Mucosa of gallbladder (tissue), 1 donor: ENCODE measurements at places on chromosomes 2 and 18. TPM values are rescaled to one million over a fixed set of nuclear protein-coding genes. Genes with fewer than 3 reads are reported as not detected.

Gene IL1R1
- 51.9 TPM for total RNA-seq

GRCh38 chr18:11249391-11249790 is 100.0 kb upstream of the PIEZO2 start:
- no peak for DNase-seq

GRCh38 chr18:13183790-13184189 is 34.8 kb upstream of the LDLRAD4 start:
- no peak for DNase-seq

DNA sequence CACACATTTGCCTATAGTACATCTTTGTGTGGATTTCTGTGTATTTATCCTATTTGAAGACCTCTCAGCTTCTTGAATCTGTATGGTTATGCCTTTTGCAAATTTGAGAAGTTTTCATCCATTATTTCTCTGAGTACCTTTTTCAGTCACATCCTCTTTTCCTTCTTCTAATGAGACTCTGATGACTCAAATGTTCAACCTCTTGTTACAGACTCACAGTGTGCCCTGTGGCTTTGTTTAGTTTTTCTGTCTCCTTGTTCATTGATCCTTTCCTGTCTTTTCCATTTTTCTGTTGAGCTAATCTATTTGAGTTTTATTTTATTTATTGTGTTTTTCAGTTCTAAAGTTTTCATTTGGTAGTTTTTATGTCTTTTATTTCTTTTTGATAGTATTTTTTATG is 87.0 kb upstream of the LRP1B start:
- no peak for DNase-seq

GRCh38 chr2:46871976-46872381 is 43.6 kb downstream of the MCFD2 start:
- DNase-seq: no peak

DNA sequence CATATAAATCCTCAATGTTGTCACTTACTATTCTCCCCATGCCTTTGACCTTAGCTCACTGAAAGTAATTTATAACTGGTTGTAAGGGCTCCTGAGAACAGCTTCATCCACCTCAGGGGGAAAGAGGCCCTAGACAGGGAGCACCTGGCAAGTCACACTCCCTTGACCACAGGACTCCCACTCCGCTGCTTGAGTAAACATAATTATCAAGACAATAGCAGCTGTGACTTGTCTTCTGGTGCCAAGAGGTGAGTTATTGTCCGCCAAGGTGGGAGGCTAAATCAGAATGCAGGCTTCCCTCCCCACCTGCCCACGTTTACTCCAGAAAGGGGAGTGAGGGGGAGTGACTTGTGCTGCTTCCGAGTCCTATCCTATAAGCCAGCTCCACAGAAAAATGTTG is 230.6 kb upstream of the LRATD1 start:
- no peak for DNase-seq

Gene SOWAHC
- total RNA-seq: 19.4 TPM

Gene STON1
- total RNA-seq: 30.7 TPM

- no peak for DNase-seq
Measured at GRCh38 chr2:230586328-230586982, 126.2 kb upstream of the CAB39 start.

DNA sequence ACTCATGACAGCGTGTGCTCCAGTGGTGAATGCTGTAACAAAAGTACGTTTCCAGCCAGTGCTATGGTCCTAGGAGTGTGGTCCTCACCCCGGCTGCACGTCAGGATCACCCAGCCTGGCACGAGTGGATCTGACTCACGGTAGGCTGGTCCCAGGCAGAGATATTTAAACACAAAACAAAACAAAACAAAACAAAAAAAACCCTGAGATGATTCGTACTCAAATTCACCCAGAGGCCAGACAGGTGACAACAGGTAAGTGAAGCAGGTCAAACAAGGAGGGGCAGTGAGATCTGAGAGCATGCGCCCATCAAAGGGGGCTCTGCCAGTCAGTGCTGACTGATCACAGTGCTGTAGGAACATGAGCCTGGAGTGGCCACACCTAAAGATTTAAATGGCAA is 43.2 kb downstream of the C2orf76 start:
- no peak for DNase-seq

Gene CYTIP
- 10.7 TPM for total RNA-seq

DNA sequence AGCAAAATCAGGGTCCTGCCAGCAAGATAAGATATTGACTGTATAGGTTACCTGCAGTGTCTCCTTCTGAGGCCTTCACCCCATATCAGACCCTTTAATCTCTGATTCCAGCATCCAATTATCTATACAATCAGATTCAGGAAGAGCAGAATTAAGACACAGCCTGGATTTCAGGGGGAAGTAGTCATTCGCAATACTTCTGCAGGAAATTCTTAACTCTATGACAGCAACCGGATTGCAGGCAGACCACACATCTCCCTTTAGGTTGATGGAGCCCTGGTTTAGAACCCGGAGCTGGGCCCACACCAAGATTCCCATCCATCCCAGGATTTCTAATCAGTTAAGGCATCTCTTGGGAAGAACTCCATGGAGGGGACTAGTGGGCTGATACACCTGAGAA is 9.5 kb downstream of the ARL4C start:
- no peak for DNase-seq

Gene FAM110C
- 41.8 TPM for total RNA-seq

GRCh38 chr2:2947406-2947805 is 430.2 kb downstream of the EIPR1 start:
- no peak for DNase-seq

DNA sequence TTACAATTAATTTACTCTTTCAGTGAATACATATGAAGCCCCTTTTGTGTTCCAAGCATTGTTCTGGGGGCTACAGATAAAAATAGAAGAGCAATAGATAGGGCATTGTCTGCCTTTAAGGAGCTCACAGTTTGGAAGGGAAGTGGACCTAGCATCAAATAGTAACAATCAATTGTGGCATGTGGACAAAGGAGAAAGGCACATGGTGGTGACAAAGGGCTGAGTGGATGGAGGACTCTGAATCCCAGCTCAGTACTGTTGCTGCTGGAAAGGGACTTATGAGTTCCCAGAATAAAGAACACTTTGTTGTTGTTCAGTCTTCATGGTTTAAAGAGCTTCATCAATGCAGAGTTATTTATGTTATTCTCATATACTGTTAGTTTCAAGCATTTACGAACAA is 217.7 kb downstream of the HRH4 start:
- no peak for DNase-seq

Gene GBX2
- not detected for total RNA-seq

Gene MYO5B
- 63.1 TPM for total RNA-seq

DNA sequence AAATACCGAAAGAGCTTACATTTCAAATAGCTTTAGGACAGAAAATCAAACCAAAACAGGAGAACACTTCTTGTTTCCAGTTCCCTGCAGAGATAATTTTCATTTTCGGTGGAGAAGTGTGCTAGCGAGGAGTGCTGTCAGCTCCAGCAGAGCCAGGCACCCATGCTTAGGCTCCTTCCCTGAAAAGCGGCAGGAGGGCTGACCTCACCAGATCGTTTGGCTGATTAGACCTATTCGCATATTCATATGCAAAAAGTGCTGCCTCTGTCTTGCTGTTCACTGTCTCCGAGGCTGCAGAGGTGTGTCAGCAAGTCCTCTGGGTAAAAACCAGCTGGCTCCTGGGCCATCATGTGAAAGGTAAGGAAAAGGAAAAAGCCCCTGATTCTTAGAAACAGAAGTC is 225.8 kb upstream of the COPS8 start:
- no peak for DNase-seq

DNA sequence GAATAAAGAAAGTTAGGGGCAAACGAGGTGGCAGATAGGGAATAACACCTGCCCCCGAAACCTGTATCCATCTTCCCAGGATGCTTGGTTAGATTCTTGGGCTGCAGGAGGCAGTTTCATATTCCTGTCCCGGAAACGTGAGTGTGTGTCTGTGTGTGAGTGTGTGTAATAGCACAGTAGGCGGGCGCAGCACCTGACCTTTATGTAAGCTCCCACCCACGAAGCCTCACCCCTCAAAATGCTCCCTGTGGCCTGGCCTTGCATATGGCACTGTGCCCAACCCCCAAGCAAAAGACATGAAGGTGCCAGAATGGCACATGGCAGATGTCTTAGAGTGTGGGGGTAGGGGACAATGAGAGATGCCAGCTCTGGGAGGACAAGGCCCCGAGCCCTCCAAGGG is 48.9 kb downstream of the EFR3B start:
- DNase-seq: no peak

- peak; percentile 31 for DNase-seq
Measured at GRCh38 chr2:96138179-96139145, at the start of gene ASTL. Gene ASTL (minus strand): TSS chr2:96138502. CDS start chr2:96138436, 66 bp downstream.

DNA sequence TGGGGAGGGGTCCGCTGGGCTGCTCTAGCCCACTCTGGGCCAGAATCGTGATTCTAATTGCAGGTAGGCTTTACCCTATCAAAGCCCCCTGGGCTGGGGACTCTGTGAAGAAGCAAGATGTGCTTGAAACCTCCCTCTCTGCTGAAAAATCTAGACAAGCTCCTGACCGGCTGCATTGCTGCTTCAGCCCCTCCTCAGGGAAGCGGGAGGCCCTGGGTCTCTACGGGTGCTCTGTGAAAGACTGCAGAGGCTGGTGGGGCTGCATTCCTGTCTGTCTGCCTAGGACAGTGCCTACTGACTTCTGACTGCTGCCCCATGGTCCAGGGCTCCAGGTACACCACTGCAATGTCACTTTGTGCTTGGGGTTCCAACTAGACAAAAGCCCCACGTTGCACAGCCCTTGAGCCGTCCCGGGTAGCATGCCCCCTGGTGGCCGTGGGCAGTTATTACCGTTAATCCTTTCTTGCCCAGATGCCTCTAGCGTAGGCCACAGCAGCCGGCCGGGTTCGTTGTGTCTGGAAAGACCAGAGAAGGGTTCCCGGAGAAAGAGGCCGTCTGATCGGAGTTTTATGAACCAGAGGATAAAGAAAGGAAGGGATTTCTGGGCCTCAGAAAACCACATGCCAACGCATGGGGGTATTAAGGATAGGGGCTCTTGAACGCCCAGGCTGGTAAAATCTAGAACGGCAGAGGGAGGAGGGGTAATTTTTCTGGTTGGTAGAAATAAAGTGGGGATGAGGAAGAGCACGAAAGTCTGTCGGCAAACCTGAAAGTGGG is 15.9 kb upstream of the C1QL2 start:
- peak; percentile 13 for DNase-seq

- DNase-seq: no peak
Measured at GRCh38 chr2:199979398-199979797, 24.0 kb downstream of the MAIP1 start.

Gene GCFC2
- total RNA-seq: 11.0 TPM

GRCh38 chr18:56841836-56842235 is 190.7 kb downstream of the WDR7 start:
- no peak for DNase-seq

DNA sequence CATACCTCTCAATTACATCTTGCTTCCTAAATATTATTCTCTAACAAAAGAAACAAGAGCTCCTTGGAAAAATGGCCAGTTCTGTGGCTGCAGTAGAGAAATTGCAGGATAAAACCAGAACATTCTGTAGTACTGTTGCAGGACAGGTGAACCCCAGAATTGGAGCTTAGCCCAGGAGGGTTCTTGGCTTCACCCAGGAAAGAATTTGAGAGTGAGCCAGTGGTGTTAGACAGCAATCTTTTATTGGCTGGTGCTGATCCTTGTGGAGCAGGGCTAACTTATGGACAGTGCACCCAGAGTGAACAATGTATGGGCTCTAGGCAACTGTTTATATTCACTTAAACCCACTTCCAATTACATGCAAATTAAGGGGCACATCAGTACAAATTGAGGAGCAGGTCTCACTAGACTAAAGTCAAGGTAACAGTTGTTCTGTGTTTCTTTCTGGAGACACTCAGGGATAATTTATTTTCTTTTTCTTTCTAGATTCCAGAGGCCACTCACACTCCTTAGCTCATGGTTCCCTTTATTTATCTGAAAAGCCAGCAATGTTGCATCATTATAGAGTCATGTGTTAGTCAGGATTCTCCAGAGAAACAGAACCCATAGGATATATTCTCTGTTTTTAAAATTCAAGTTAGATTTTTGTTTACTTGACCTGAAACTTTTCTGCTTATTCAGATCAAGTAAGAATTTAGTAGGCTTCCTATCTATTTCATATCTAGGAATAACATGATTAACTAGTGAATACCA is 348.1 kb downstream of the CCDC85A start:
- DNase-seq: no peak

DNA sequence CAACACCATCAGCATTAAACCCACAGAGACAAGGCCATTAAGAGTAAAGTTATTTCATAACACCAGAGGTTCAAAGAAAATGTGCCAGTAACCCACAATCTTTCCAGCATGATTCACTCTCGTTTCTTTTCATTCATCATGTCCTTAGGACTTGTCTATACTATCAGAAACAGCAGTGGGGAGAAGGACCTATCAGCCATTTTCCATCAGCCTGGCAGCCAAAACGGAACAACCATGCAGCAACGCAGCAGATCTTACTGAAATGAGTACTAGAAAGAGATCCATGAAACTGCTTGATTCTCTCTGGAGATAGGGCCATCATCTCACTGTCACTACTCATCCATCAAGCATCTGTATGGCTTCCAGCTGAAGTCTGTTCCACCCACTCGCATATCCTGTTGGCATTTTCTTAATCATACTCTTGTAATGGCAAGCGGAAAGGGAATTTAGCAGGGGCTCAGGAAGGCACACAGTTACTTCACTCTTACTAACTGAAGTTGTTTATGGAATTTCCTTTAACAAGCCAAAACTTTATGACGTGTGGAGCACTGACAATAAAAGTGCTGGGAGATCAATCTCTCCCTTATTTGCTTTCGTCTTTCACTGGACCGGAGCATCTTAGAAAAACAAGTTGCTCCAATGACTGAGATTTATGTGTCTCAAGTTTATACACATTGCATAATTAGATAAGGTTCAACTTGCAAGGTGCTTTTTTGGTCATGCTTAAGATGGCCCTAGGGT is 69.7 kb downstream of the EPHA4 start:
- no peak for DNase-seq

Gene GKN2
- total RNA-seq: not detected

Gene LONRF2
- 11.2 TPM for total RNA-seq

Gene PID1
- total RNA-seq: 17.1 TPM

Gene HOXD13
- total RNA-seq: not detected

Gene KCNE4
- 7.4 TPM for total RNA-seq

- no peak for DNase-seq
Measured at GRCh38 chr2:201828220-201828619, 21.9 kb downstream of the CDK15 start.

Gene DPP4
- 28.1 TPM for total RNA-seq

DNA sequence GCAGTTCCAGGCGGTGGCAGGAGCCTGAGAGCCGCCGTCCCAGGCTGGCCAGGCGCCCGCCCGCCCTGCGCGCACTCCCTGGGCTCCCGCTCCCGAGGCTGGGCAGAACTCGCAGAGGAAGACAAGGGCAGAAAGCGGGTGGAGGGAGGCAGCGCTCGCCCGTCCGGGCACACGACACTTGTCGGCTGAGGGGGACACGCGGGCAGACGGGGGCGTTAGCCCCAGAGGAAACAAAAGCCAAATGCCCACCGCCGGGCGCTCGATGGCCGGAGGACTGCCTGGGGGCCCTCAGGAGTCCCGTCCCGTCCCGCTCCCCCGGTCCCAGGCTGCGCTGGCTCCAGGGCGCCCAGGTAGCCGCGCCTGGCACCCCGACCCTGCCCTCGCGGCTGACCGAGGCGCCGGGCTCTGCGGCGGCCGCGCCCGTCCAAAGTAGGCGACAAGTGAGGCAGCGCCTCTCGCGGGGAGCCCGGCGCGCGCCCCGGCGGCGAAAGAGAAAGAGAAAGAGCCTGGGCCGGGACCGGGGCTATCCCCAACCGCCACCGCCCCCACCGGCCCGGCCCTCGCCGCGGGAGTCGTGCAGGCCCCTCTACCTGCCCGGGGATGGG is 491 bp downstream of the L3MBTL4 start:
- DNase-seq: peak; percentile 70

GRCh38 chr2:168480356-168480755 is 24.3 kb downstream of the CERS6 start:
- no peak for DNase-seq
